Activated naive CD8-positive, alpha-beta T cell treated with anti-CD3 and anti-CD28 coated beads for 36 hours (primary cell): ENCODE measurements at places on chromosomes 16 and 17.

- no peak for DNase-seq
These were observed 5.9 kb upstream of the FAAP100 start for GRCh38 chr17:81558115-81558468.

DNA sequence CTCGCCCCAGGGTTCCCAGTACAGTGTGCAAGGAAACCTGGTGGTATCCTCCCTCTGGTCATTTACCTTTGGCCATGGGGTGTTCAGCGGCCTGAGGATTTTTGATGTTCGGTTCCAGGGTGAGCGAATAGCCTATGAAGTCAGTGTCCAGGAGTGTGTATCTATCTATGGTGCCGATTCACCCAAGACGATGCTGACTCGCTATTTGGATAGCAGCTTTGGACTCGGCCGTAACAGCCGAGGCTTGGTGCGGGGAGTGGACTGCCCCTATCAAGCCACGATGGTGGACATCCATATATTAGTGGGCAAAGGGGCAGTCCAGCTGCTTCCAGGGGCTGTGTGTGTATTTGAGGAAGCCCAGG, 1.2 kb downstream of the AOC2 start:
- DNase-seq: no peak

DNA sequence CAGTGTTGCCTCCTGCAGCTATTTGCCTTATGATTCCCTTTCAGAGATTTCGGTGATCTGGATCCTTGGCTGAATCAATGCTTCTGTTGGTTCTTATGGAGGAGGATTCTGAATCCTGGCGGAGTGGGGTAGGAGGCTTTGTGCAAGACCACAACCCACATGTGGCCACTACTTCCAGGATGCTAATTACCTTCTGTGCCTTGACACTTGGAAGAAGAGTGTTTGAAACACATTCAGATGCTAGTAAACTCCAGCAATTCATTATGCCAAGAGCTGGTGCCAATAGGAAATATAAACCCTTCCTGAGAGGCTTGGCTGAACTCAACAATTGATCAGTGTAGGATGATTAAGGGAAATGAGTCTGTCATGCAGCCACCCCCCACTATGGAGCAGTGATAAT, 12.1 kb upstream of the NLRP1 start:
- DNase-seq: no peak

DNA sequence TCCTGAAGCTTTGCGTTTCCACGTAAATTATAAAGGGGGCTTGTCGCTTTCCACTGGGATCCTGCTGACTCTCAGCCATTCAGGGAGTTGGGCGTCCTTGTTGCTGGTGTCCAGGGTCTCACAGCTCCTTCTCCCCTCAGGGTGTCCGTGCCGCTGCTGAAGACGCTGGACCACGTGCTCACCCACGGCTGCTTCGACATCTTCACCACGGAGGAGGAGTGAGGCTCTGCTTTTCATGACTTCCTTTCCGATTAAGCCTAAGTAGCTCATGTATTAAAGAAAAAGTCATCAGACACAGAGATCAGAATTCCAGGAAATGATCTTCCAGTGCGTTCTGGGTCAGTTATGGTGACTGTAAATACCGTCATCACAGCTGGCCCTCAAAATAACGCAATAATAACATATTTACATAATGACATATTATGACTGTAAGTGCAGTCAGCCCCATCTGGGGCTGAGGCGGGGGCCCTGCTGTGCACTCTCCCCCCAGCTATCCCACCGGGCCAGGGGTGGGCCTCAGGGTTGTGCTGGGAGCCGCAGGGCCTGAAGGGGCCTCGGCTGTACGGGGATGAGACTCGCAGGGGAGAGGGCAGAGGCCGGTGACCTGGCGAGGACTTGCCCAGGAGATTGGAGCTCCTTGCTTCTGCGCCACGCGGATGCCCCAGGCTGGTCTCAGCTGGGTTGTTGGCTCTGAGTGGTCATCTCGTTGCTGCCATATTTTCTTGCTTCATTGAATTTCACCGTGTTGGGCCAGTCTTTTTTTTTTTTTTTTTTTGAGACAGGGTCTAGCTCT, 92.9 kb upstream of the ZNF750 start:
- DNase-seq: no peak

DNA sequence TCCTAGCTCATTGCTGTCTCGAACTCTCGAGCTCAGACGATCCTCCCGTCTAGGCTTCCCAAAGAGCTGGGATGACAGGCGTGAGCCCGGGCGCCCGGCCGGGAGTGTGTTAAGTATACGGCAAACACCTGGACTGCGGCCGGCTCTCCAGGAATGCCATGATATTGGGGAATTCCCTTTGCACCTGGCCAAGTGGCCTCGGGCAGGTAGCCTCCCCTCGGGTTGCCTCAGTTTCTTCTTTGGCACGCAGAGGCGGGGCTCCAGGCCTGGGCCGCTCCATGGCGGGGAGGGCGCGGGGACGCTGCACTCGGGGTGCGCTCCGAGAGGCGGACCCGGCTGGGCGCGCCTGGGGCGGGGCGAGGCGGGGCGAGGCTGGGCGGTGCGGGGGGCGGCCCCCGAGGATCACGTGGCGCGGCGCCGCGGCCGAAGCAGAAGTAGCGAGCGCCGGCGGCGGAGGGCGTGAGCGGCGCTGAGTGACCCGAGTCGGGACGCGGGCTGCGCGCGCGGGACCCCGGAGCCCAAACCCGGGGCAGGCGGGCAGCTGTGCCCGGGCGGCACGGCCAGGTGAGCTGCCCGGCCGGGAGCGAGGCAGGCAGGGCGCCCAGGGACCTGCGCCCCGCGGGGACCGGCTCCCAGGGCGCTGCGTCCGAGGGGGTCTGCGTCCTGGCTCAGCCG, at the start of gene PLCG2:
TSS of gene PLCG2 (plus strand) at position 431 of the 675 bp plus-strand sequence. CDS start 6,699 bp downstream, outside the sequence.
- DNase-seq: peak; percentile 84
